IMR-90 (cell line): ENCODE measurements at places on chromosomes 7 and 10. TPM values are rescaled to one million over a fixed set of nuclear protein-coding genes. Genes with fewer than 3 reads are reported as not detected.

The CALHM1 gene
- not detected in 2 replicates for total RNA-seq

The AS3MT gene
- 3.6 and 7.5 TPM in 2 replicates for total RNA-seq

The MYOZ1 gene
- total RNA-seq: under 0.01 and 0.18 TPM in 2 replicates

The VPS50 gene
- total RNA-seq: 22.0 and 26.7 TPM in 2 replicates

The CCL24 gene
- not detected in 2 replicates for total RNA-seq

The SFTPA1 gene
- not detected in 2 replicates for total RNA-seq

The NUPR2 gene
- total RNA-seq: not detected in 2 replicates

The IL2RA gene
- total RNA-seq: not detected in 2 replicates

The TMEM139 gene
- not detected in 2 replicates for total RNA-seq

The NPY gene
- not detected in 2 replicates for total RNA-seq

The CALCR gene
- total RNA-seq: not detected in 2 replicates

The CPED1 gene
- 96.8 and 102 TPM in 2 replicates for total RNA-seq

The COL17A1 gene
- total RNA-seq: 0.18 and 0.83 TPM in 2 replicates

The WNT2 gene
- 1.4 and 1.8 TPM in 2 replicates for total RNA-seq

The ZNF804B gene
- not detected in 2 replicates for total RNA-seq

The NPFFR1 gene
- total RNA-seq: not detected in 2 replicates

The DNAJB6 gene
- 93.4 and 155 TPM in 2 replicates for total RNA-seq

The SUGCT gene
- total RNA-seq: 5.9 and 7.5 TPM in 2 replicates

The MAGI2 gene
- 17.9 and 27.2 TPM in 2 replicates for total RNA-seq

The EEF1AKMT2 gene
- total RNA-seq: 9.7 and 22.8 TPM in 2 replicates

The CDC14C gene
- under 0.01 TPM in 2 replicates for total RNA-seq

The SPDYE5 gene
- not detected in 2 replicates for total RNA-seq

The CCDC172 gene
- not detected in 2 replicates for total RNA-seq

The COL13A1 gene
- 10.8 and 12.2 TPM in 2 replicates for total RNA-seq

The ABCB4 gene
- not detected in 2 replicates for total RNA-seq

The STX1A gene
- total RNA-seq: 9.3 and 10.0 TPM in 2 replicates

The PNLIP gene
- total RNA-seq: not detected in 2 replicates

The ADCY1 gene
- total RNA-seq: 0.18 and 0.28 TPM in 2 replicates

The HMX2 gene
- not detected in 2 replicates for total RNA-seq

The H2BK1 gene
- not detected in 2 replicates for total RNA-seq

The ACBD7 gene
- 0.54 and 1.1 TPM in 2 replicates for total RNA-seq
